ENCODE measurements at places on chromosomes 3 and 15. TPM values are rescaled to one million over a fixed set of nuclear protein-coding genes. Genes with fewer than 3 reads are reported as not detected.

DNA sequence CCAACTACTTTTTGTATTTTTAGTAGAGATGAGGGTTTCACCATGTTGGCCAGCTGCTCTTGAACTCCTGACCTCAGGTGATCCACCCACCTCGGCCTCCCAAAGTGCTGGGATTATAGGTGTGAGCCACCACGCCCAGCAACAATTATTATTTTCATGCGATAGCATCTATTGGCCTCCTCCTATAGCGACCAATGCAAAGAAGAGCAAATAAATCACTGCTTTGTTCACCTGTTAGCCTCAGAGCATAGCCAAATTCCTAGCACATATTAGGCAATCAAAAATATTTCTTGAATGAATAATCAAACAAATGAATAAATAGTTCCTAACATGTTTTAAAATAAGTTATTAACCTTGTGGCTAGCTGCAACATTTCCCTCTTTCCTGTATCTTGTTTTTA lies 36.8 kb upstream of the TNFSF10 start:
- DNase-seq = no peak

GRCh38 chr15:79849789-79850188 lies 47.0 kb downstream of the MTHFS start:
- DNase-seq = no peak

GRCh38 chr15:34239151-34239808 lies 14.5 kb downstream of the EMC4 start:
- DNase-seq = no peak

GRCh38 chr3:149366941-149367840 lies 10.3 kb downstream of the TM4SF1 start:
- no peak for DNase-seq

Gene TWF2
- total RNA-seq = 72.8 TPM
